ENCODE measurements at places on chromosomes 2 and 18.

GRCh38 chr2:77720115-77720514 lies 197.9 kb upstream of the LRRTM4 start:
- DNase-seq, result no peak

- no peak for DNase-seq
Observed at GRCh38 chr18:9890957-9891356, 5.2 kb downstream of the TXNDC2 start.

DNA sequence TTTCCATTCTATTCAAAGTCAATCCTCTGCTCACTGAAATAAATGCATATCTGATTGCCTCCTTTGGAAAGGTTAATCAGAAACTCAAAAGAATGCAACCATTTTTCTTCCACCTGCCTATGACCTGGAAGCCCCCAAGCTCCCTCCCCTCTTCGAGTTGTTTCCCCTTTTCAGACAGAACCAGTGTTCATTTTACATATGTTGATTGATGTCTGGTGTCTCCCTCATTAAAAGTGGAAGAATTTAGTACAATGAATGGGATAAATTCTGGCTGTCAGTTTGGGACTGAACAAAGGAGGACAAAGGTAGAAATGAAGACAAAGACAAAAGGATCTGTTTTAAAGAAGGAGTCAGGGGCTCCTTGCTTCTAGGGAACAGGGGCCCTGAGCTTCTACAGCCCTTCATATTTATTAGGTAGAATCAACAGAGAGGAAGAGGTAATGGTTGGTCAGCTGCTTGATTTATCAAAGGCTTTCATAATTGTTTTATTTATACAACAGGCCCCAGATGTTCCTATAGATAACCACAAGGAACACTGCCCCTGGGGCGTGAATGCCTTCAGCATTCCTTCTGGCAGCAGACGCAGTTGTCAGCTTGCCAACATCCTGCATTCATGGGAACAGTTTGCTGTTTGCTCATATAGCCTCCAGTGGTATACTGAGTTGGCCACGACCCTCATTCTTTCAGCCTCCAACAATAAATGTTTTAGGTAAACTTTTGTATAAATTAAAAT lies 949.8 kb upstream of the LRATD1 start:
- no peak for DNase-seq

- no peak for DNase-seq
Observed at GRCh38 chr2:210363876-210364275, 48.9 kb upstream of the MYL1 start.

- DNase-seq, result no peak
Observed at GRCh38 chr2:134858245-134858644, 19.8 kb downstream of the ACMSD start.

- DNase-seq, result no peak
Observed at GRCh38 chr2:210475706-210476105, 853 bp downstream of the LANCL1 start.

GRCh38 chr18:486929-487740 lies 13.4 kb downstream of the COLEC12 start:
- no peak for DNase-seq

DNA sequence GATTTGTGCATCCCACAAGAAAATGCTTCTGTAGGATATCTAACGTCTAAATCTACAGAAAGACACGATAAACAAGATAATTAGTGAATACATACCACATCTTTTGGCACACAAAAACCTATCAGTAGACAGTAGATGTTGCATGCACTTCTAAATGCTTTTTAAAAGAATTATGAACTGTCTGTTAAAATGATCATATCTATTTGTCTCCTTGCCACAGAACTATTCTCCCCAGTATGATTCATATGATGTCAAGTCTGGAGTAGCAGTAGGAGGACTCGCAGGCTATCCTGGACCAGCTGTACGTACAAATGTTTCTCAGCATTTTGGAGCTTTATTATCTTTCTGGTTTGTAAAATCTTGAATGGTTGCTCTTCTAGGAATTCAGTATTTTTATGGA lies 12.7 kb downstream of the COL3A1 start:
- DNase-seq, result no peak

GRCh38 chr2:192159208-192159607 lies 35.5 kb downstream of the TMEFF2 start:
- DNase-seq, result no peak

GRCh38 chr2:41909584-41909983 lies 138.2 kb upstream of the PKDCC start:
- DNase-seq, result no peak

DNA sequence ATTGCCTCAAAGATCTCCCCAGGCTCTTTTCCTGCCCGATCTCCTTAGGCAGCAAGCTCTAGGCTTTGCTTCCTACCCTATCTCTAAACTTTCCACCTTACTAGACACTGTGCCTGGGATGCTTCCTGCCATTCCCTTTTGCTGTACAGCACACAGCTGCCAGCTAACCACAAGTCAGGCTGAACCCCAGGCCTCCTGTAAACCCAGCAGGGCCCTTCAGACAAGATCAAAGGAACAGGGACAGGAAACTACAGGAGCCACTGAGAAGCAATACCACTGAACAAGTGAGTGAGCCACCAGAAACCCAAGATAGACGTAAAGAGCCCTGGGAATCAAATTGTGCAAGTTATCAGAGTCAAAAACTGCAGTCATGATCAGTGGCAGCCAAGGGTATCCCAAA lies 180.7 kb downstream of the SUCLG1 start:
- DNase-seq, result no peak

- no peak for DNase-seq
Observed at GRCh38 chr2:197543206-197543605, 27.3 kb downstream of the MOB4 start.

DNA sequence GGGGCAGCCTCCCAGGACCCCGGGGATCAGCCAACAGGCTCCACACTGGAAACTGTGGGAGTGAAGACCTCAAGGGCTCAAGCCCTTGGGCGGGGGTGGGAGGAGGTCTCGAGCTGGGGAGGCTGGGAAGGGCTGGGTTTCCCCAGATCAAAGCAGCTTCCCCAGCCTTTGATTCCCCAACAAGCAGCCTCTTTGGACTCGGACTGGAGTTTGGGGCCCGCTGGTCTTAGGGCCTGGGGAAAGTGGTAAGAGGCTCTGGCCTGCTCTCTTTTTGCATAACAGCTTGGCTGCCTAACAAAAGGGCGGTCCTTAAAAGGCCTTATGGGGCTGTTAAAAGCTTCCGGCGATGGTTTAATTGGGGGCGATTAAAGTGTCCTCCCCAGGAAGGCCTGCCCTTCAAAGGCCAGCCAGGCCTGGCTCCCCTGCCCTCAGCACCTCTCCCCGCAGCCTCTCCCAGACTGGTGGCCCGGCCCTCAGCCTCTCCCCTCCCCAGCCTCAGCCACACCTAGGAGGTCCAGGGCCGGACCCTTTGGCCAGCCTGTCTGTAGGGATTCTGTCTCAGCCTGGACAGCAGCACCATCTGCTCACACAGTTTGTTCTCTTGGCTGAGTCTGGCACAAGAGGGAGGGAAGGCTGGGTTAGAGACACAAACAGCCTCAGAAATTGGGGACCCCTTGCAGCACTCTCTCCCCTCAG lies 39.6 kb downstream of the ZFP36L2 start:
- DNase-seq, result no peak

GRCh38 chr2:152594792-152595191 lies 122.5 kb downstream of the PRPF40A start:
- DNase-seq, result no peak

DNA sequence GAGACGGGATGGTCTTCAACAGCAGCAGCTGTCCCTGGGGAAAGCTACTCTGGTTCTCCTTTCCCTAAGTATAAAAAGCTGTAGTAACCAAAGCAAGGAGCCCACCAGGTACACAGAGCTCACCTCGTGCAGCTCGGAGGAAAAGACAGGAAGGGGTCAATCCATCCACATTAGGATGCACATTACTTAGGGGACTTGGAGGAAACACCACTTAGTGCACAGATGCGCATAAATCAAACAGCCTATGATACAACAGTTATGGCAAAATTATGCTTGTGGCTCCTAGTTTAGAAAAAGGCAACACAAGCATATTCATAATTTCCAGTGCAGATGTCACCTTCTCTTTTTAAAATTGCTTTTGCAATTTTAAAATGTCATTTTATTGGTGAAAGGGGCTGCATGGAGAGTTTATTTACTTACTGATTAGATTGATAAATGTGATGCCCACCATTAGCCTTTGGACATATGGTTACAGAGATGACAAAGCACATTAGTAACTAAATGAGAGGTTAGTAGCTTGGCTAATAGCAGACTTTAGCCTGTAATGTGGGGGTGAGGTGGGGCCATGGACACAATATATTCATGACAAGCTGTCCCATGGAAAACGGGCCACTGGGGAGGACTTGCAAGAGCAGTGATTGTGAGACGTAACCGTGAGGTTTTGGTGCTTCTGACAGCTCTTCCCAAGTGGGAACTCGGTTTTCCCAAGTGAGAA lies 199.8 kb downstream of the MYT1L start:
- no peak for DNase-seq

GRCh38 chr18:61743775-61744531 lies 148.9 kb downstream of the RNF152 start:
- no peak for DNase-seq

GRCh38 chr2:199606193-199606780 lies 148.5 kb upstream of the SATB2 start:
- no peak for DNase-seq

GRCh38 chr18:59429608-59430007 lies 70.5 kb upstream of the LMAN1 start:
- no peak for DNase-seq

Measured in stimulated activated CD4-positive, alpha-beta T cell treated with anti-CD3 and anti-CD28 coated beads, Interleukin-15, amount 100 ng/mL, for 1 hour (primary cell).